LNCaP clone FGC (cell line): ENCODE measurements at places on chromosomes 16 and 17.

GRCh38 chr17:37024181-37024637 lies 75.5 kb downstream of the AATF start:
- peak; percentile 55 for DNase-seq

DNA sequence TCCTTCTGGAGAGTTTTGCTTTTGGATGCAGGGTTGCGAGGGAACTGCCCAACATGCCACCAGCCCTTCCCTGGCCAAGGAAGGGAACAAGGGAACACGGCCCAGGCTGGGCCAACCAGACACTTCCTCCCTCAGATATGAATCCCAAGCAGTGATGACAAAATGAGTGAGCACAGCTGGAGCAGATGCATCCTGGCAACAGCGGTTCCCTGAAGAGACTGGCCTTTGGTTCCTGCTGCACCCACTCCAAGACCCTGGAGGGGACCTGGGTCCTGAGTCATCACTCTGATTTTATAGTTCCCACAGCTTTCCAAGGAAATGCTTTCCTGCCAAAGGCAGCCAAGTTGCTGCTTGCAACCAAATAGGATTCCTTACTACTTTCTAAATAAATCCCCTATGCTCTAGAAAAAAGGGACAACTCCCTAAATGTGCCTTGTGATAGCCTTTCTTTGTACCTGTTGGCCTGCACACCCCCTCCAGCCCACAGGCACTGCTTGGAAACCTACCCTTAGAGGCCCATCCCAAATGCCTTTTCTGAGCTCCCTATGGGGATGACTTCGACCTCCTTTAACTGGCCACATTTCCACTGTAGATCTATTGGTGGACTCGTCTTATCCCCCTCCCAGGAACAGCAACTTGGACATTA lies 5.3 kb downstream of the ST3GAL2 start:
- no peak for DNase-seq

DNA sequence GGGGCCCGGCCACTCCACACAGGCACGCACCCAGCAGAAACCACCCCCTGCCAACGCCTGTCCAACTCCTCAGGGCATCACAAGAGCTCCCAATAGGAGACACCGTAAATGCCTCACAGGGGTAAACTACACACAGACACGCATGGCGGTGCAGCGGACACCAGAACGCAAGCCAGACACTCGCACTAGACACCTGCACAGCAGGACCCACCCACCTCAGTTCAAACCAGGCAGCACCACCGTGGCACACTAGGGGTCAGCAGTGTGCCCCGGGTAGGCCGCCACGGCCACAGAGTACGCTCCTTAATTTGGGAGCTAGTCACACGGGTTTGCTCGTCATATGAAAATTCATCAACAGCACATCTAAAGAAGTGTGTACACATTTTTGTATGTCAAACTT lies 3.4 kb downstream of the SLC38A10 start:
- DNase-seq: no peak

DNA sequence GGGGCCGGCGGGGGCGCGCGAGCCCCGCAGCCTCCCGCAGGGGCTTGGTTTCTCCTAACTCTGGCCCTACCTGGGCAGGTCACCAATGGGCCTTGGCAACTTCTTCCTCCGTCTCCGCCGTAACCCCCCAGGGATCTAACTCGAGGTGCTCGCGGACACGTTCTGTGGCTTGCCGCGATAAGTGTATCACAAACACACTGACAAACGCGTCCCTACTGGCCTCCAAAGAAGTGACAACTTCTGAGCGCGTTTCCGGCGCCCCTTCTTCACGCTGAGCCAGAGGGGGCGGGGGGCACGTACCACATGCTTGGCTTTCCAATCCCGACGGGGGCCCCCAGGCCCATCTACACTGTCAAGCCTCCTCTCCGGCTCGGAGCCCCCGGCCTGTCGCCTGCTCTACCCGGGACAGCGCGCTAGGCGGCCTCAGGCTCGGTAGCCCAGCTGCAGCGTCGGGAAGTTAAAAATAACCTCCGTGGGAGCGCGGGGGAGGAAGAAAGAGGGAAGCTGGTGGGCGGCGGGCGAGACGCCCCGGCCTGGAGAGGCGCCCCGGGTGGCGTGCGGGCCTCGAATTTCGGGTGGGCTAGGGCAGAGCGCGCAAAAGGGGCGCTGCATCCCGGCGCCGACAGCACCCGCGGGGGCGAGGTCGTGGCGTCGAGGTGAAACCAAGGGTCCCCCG lies 725 bp upstream of the SPHK1 start:
- no peak for DNase-seq

DNA sequence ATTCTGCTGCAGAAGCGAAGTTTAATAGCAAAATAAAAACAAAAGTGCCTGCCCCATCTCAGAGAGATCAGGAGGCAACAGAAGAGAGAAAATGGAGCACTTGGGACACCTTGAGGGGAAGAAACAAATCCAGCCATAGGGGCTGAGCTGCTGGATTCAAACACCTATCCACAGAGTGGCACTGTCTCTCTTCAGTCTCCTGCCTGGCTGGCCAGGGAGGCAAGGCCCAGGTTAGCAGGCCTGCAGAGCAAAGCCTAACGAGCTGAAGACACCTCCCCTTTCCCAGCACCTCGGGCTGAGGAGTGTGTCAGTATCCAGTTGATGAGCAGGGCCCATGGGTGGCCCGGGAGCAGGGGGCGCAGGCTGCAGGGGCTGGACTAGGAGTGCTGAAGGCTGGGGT lies 8.8 kb upstream of the KRT31 start:
- DNase-seq: no peak

GRCh38 chr16:16016388-16016964 lies 67.1 kb downstream of the ABCC1 start:
- DNase-seq: no peak

DNA sequence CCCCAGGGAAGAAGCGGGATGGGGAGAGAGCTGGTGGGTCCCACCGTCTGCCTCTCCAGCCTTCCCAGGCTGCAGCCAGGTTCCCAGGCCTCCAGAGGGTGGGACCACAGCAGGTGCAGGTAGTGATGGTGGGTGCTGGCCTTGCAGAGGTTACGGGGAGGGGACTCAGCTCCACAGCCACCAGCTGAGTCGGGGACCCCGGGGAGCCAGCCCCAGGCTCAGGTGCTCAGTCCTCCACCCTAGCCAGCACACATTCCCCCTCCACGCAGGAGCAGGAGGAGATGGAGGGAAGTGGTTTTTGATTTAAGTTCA lies 5.0 kb downstream of the TP53I13 start:
- no peak for DNase-seq

GRCh38 chr17:82280537-82280936 lies 7.0 kb upstream of the CSNK1D start:
- DNase-seq: no peak
